ENCODE measurements at places on chromosomes 6 and 20.

- DNase-seq: no peak
Measured at GRCh38 chr6:107704347-107705013, 119.6 kb downstream of the SCML4 start.

GRCh38 chr6:130679684-130680083, 147.5 kb upstream of the SMLR1 start:
- no peak for DNase-seq

GRCh38 chr20:33675136-33675959, 1.1 kb upstream of the NECAB3 start:
- no peak for DNase-seq

- DNase-seq: no peak
Measured at GRCh38 chr6:121838842-121839241, 403.4 kb downstream of the GJA1 start.

DNA sequence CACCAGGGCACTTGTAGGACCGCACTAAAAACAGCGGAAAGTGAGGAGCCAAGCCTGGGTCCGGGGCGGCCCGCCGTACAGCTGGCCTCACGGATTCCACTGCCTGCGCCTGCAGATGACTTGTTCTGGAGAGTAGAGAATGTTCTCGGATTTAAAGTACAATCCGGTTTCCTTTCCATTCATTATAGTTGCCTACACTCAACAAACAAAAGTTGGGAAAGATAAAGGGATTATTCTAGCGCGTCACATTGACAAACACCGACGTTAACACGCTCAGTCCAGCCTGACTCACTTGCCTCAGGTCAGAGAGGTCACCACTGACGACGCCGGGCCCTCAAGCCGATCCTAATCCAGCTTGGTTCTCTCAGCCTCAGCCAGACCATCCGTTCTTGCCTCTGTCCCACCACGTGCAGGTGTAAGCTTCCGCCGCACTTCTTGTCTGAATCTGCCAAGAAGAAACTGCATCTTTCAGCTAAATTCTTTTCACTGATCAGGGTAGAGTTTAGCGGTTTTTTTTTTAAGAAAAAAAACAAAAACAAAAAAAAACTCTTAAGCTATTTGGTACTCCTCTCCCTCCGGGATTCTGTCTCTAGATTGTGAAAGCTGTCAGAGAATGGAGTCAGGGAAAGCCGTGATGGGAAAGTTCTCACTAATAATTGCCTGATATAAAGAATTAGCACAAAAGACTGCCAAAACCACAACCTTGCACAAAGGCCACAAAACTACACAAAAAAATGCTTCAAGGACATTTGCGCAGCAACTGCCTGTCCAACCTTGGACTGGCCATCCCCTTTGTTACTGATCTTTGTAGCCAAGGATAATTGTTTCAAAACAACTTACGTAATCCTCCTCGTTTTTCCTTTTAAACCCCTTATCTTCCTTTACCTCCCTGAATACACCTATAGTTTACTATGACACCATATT, 1.1 kb upstream of the PHF10 start:
- no peak for DNase-seq

GRCh38 chr20:2455771-2456497, 14.7 kb downstream of the SNRPB start:
- DNase-seq: no peak

DNA sequence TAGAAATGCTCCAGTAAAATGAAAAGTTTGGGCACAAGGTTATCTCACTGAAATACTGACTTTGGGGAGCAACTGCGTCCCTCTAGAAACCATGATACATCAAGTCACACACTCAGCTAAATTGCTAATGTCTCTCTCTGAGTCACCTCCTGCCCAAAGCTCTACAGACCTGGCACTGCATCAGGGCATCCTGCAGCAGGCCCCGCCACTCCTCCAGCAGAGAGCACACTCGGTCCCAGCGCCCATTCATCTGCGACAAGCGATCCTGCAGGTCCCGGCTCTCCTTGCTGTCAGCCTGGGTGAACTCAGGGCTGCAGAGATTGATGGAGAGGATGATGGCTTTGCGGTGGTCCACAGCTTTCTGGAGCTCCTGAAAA, 329.0 kb downstream of the ESR1 start:
- DNase-seq: no peak

GRCh38 chr6:100506651-100507050, 41.9 kb upstream of the SIM1 start:
- DNase-seq: no peak

- no peak for DNase-seq
Measured at GRCh38 chr6:54624779-54625178, 221.8 kb upstream of the FAM83B start.

DNA sequence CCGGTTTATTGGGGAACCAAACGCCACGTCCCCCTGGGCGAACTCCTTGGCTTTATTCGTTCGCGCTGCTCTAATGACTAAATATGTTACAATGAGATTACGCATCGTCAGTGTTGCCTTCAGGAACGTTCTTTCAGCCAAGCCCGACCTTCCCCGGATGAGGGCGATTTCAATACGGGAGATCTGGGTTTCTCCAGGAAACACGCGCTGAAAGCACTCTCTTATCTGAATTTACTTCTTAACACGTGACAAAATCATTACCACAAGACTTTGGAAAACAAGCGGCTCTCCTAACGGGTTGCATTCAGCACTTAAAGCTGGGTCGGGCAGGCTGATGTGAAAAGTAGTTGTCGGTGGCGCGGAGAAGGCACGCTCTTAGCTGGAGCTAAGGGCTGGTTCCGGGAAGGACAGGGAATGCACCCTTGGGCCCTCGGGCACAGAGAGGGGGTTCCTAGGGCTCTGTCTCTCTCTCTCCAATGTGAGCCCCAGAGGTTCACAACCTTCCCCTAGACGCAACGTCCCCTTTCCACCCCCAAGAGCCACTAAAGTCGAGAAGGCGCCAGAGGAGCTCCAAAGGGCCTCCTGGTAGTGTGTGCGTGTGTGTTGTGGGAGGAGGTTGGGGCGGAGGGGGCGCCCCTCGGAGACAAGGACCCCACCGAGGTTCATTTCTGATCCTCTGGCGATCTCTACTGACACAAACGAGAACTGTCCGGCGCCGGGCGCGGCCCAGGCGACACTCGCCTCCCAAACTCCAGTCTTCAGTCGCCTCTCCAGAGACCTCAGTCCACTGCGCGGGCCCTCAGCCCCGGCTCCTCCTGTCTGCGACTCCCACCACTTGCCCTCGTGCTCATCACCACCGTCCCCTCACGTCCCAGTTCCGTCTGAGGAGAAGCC, 7.1 kb upstream of the NKX2-2 start:
- no peak for DNase-seq

DNA sequence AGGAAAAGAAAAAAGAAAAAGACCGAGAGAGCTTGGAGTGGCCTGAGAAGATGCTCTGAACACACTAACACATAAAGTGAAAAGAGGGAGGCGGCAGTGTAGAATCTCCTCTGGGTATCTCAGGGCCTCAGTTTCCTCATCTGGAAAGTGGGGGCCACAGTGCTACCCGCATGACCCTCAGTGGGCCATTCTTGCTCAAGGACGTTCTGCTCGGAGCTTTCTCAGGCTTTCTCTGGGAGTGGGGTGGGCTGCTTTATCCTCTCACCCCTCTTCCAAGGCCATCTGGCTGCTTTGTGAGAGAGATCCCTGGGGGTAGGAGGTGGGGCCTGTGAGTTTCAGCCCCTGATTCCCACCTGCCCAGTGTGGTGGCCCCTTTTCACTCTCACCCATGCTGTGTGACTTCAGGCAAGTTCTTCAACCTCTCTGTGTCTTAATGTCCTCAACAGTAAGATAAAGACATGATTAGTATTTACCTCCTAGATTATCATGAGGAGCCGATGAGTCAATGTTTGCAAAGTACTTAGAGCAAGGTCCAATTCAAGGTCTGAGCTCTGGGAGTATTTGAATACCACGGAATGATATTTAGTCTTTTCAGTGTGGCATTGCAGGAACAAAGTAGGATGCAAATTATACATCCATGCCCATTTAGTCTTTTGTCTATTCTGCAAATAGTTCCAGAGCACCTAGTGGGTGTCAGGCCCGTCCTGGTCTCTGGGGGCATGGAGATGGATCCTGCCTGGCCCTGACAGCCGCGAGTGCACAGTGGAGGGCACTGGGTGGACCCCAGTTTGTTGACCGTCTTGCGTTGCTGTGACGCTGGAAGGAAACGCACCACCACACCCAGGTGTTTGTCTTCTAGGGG, 34.3 kb downstream of the SRC start:
- no peak for DNase-seq

- no peak for DNase-seq
Measured at GRCh38 chr6:166902211-166902755, 54.1 kb downstream of the RNASET2 start.

DNA sequence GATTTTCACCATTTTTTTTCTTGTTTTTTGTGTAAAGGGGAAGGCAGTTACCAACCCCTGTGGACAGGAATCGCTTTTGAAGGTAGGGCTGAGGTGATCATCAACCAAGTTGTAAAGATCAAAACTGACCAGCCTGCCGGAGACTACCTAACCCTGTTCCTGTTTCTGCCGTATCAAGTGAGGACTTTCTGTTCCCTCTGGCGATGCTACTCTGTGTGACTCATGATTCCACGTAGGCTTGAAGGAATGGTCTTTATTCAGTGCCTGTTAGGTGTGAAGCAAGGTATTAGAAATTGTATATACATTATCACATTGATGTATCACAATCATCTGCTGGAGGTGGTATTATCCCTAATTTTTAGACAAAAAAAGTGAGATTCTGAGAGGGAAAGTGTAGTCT, 161.3 kb downstream of the SOX4 start:
- no peak for DNase-seq

DNA sequence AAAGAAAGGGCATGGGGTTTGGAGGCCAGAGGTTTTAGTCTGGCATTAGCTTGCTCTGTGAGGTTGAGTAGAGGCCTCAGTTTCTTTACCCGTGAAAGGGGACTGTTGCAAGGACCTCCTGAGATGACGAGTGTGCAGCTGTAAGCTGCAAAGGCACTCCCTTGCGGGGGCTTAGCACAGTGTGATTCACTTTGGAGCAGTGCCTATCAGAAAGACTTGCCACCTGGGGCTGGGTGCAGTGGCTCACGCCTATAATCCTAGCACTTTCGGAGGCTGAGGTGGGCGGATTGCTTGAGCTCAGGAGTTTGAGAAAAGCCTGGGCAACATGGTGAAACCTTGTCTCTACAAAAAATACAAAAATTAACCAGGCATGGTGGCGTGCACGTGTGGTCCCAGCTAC, 7.5 kb upstream of the BAK1 start:
- no peak for DNase-seq

DNA sequence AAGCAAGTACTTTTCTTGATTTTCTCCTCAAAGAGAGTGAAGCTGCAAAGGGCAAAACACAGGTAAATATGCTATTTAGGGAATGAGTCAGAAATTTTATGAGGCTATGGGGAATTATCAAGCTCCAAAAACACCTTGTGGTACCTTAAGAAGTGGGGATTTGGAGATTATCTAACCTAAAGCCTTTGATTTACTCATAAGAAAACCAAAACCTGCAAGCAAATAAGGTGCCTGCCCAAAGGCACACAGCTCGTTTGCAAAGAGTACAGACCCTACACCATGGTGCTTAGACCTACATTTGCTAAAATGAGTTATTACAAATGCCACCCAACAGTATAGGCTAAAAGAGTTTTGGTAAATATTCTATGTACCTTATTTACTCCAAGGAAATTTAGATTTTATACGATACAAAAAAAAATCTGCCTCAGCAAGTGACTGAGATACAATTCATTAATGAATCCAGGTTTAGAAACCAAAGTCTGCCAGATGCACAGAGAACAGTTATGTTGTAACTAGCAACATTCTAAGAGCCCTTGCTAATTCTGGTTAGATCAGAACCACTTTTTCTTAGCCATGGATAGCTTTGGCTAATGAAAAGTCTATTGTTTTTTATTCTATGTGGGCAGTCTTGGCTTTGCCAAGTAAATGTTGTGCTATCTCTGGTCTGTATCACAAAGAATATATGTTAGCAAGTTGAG, 101.5 kb downstream of the KHDC1L start:
- DNase-seq: no peak

GRCh38 chr6:45488269-45488668, 110.5 kb upstream of the SUPT3H start:
- no peak for DNase-seq

- DNase-seq: no peak
Measured at GRCh38 chr6:11766043-11766442, 12.6 kb downstream of the ADTRP start.

- DNase-seq: no peak
Measured at GRCh38 chr6:117613920-117614560, 11.7 kb upstream of the GOPC start.

- no peak for DNase-seq
Measured at GRCh38 chr6:118544105-118544504, 4.0 kb upstream of the PLN start.

DNA sequence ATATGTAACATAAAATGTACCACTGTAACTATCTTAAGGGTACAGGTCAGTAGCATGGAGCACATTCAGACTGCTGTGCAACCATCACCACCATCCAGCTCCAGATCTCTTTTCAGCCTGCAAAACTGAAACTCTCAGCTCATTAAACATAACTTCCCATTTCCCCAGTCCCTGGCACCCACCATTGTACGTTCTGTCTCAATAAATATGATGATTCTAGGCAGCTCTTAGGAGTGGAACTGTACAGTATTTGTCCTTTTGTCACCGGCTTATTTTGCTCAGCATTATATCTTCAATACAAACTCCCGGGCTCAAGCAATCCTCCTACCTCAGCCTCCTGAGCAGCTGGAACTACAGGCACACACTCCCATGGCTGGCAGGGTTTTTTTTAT, 1.5 kb downstream of the ZC3H12D start:
- no peak for DNase-seq

DNA sequence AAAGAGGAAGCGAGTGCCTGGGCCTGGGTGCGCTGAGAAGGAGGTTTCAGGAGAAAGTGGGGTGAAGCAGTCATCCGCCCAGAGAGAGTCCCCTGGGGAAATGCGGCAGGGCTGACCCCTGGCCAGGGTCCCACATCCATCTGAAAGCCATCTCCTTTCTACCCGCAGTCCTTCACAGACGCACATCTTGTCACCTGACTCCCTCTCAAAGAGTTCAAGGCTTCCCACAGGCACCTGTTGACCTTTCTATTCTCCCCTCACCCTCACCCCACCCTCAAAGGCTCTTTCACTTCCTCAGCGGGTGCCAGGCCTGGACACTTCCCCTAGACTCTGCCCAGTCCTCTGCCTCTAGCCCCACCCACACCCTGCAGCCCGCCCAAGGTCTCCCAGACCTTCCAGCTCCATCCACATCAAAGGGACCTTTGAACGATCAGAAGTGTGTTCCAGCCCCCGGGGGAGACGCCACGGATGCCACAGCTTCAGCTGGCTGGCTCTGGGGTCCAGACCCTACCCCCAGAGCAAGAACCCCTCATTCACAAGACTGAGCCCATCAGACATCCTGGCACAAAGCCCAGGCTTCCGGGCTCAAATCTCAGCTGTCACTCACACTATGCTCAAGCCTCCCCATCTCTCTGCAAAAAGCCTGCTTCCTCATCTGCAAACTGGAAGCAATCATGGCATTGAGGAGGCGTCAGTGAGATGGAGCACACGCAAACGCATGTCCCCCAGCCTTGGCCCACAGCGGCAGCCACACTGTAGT, 2.1 kb downstream of the CTSZ start:
- DNase-seq: no peak

- DNase-seq: no peak
Measured at GRCh38 chr6:156886409-156886808, 109.2 kb downstream of the ARID1B start.

DNA sequence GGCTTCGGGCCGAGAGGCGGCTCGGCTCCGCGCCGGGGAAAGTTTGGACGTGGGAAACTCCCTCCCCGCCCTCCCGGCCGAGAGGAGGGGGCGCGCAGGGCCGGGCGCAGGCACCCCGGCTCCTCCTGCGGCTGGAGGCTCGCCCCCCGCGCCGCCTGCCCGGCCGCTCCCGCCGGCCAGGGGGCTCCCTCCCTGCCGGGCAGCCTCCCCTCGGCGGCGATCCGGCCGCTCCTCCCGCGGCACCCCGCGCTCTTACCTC, 370 bp downstream of the CDH22 start:
- no peak for DNase-seq
